ENCODE measurements at places on chromosomes 3 and 15.

GRCh38 chr15:41492597-41493204 lies 973 bp upstream of the ITPKA start:
- no peak for DNase-seq

- DNase-seq, result peak; percentile 3
Measured at GRCh38 chr3:63508305-63508704, 144.2 kb upstream of the SNTN start.

- peak; percentile 63 for DNase-seq
Measured at GRCh38 chr15:66714543-66714981, 12.5 kb downstream of the SMAD6 start.

- no peak for DNase-seq
Measured at GRCh38 chr15:22908830-22909229, 70.4 kb downstream of the NIPA2 start.

- DNase-seq, result no peak
Measured at GRCh38 chr15:42329992-42330391, 29.3 kb upstream of the CAPN3 start.

- no peak for DNase-seq
Measured at GRCh38 chr15:94033683-94034020, 197.7 kb upstream of the MCTP2 start.

DNA sequence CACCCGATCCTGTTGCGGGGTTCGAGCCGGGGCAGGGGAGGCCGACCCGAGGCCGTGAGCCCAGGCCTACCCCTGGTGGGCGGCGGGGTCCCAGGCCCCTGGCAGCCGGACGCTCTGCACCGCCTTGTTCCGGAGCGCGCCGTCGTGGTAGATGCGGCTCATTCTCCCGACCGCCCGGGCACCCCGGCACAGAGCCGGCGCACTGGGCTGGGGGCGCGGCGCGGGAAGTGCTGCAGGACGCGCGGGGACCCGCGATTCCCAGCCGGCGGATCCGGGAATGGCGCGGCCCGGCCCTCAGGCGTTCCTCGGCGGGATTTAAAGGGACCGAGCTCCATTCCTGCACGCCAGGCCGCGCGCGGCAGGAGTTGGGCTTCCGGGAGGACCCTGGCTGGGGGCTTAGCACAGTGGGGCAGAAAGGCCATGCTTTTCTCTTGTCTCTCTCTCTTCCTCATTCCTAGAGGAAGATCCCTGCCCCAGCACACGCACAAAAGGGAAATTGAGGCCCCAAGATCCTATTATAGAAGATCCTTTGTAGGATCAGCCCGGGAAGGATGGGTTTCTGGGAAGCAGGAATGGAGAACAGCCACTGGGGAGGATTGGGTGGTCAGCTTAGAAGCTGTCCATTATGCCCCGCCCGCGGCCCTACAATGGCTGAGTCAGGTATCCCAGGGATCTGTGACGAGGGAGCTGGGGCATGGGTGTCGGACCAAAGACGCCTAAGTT lies at the start of gene ARPIN:
TSS of gene ARPIN (minus strand) at position 279 of the 723 bp plus-strand sequence. CDS start at position 162, 117 bp downstream.
- DNase-seq, result peak; percentile 67

- DNase-seq, result peak; percentile 85
Measured at GRCh38 chr15:94070356-94071295, 160.7 kb upstream of the MCTP2 start.

DNA sequence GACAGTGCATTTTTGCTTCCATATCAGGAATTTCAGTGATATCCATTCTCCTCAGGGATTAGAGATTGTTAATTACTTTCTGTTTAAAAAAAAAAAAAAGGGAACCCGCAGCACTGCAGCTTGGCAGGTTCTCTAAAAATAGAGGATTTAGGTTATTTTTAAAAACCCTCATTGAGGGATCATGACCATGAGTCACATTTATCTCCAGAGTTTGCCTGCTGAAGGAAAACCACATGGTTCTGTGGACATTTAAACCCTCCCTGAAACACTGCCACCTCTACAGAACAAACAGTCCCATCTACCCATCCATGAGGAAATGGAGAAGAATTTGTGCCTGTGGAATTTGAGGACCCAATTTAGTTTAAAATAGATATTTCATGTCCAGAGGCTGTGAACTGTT lies 66.2 kb upstream of the UBE2E1 start:
- DNase-seq, result peak; percentile 84

GRCh38 chr15:85379403-85380131 lies 836 bp upstream of the AKAP13 start:
- no peak for DNase-seq

GRCh38 chr3:194130807-194131589 lies 5.0 kb upstream of the HES1 start:
- peak; percentile 39 for DNase-seq

DNA sequence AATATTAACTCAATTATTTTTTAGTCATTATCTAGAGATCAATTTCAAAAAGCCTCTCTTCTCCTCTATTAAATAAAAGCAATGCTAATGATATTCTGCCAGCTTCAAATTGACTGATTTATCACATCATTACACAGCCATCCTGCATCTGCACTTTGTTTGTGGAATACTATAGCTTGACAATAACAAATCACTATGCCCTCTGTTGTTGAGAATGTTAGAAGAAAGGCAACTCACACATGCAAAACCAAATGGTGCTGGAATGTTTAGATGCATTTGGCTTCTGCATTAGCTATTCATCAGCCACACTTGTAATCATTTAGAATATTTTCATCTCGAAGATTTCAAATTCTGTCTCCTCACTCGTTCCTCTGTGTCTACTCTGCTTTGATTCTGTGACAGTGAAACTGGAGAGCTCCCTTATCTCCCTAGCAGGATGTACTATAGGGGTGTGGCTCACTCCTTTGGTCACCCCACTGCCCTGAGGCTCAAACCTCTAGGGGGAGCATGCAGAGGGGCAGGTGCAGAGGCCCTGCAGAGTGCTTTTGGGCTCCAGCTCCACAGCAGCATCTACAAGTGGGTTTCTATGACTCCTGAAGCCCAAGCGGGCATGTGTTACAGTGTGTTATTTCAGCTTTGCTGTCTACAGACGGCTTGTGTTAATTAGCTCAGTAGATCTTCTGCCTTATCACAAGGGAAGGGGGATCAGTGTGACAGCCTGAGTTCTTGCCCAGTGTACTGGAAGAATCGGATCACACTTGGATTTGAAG lies 454.1 kb upstream of the BCHE start:
- DNase-seq, result no peak

DNA sequence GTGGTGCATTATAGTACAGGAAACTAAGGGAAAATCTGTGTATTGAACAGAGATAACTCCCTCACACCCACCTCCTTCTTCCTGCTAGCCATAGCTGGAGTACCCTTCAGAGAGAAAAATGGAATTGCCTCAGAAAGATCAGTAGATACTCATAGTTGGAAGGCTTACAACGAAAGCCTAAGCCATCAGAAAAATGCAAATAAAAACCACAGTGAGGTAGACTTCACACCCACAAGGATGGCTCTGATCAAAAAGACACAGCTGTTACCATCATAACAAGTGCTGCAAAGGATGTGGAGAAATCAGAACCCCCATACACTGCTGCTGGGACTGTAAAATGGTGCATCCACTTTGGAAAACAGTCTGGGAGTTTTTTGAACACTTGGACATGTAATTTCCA lies 7.4 kb upstream of the DLG1 start:
- DNase-seq, result peak; percentile 86

DNA sequence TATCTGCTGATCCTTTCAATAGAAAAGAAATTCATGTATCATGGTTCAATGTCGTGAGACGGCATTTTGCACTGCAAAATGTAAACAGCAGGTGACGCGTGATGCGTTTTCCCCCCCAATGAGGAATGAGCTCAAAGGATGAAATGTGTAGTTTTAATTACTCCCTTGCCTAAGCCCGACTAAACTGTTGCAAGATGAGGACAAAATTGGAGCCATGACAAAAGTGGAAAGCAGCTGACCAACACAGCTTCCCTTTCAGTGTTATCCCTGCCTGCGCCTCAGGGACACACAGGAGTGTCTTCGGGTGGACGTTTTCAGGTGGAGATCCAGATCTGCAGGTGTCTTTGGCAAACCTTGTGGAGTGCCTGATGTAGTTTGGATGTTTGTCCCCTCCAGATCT lies 92.0 kb downstream of the GABRG3 start:
- DNase-seq, result no peak

- no peak for DNase-seq
Measured at GRCh38 chr15:60235951-60236710, 161.7 kb downstream of the ANXA2 start.

DNA sequence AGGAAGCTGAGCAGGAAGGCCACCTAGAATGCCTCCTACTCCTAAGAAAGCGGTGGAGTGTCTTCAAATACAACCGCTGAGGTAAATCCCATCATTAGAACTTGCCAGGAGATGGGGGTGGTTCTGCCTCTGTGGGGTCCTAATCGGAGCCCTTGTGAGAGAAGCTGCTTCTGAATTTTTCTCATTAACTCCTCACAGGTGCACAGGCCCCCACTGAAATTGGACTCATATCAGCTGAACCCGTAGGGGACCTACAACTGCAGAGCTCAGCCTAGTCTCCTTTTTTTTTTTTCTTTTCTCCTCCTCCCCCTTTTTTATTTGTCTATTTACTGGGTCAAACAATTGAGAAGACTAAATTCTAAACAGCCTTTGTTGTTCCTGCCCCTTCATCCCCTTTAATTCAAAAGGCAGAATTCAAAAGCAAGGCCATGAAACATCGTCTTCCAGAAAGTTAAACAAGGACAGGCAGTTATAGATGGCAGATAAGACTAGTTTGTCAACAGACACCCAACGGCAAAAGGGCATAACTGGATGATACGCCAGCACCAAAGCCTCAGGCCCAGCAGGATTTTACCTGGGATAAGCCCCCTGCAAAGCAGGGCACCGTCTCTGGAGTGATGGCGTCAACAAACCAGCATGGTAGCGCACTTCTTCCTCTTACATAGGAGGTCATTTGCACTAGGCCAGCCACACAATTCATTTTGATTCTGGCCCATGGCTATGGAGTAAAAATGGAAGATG lies 213.7 kb upstream of the HES1 start:
- DNase-seq, result no peak

DNA sequence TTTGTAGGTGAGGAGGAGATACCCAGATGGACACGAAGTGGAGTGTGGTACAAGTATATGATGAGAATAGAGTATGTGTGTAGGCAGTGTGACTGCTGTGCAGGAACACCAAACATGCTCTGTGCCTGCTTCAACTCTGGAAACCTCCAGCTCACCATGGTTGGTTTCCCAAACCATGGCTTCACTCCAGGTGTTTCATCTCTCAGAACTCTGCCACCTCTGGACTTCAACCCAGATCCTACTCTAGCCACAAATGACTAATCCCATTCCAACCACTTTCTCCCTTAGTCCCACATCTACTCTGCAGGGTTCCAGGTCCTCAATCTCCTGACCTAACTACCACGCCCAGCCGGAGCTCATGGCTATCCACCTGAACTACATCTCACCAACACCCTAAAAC lies 102.1 kb downstream of the RYK start:
- DNase-seq, result no peak

DNA sequence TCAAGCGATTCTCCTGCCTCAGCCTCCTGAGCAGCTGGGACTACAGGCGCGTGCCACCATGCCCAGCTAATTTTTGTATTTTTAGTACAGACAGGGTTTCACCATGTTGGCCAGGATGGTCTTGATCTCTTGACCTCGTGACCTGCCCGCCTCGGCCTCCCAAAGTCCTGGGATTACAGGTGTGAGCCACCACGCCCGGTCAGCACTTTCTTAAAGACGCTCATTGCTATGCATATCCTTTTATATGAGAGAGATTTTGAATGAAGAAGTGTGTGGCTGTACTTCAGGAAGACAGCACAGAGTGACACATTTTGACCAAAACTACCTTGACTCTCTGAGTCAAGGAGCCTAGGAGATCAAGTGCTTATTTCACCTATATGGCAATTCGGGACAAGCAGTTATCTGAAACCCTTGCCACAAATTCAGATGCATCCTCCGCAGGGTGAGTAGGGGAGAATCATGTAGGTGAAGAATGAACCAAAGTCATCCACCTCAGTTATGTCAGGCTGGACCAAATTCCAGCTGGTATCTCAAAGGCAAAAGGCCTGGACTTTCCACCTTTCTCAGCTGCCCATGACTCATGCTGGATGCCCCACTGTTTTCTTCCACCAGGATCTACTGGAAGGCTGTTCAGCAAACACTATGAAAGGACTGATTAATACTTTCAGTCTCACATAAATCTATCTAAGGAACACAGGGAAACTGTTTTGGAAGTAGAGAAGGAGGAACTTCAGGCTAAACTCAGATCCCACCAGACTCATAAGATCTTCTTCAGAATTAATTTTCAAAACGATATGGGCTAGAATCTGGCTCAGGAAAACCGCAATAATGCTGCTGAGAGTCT lies 31.9 kb downstream of the SUSD5 start:
- peak; percentile 3 for DNase-seq

DNA sequence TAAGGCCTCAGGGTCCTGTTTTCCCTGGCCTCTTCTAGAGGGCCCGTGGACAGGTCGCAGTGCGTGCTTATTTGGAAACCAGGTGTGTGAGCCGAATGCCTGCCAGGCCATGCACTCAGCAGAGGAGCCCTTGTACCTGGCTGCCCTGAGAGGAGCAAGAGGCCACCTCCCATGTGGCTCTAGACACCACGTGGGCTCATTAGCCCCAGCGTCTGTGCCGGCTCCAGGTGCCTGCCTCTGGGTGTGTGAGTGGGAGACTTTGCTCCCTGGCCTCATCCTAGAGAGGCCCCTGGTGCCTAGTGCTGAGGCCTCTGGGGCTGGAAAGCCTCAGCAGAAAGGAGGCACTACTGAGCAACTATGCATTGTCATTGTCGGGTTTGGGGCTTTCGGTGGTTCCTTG lies 50.4 kb downstream of the KLF13 start:
- DNase-seq, result no peak

DNA sequence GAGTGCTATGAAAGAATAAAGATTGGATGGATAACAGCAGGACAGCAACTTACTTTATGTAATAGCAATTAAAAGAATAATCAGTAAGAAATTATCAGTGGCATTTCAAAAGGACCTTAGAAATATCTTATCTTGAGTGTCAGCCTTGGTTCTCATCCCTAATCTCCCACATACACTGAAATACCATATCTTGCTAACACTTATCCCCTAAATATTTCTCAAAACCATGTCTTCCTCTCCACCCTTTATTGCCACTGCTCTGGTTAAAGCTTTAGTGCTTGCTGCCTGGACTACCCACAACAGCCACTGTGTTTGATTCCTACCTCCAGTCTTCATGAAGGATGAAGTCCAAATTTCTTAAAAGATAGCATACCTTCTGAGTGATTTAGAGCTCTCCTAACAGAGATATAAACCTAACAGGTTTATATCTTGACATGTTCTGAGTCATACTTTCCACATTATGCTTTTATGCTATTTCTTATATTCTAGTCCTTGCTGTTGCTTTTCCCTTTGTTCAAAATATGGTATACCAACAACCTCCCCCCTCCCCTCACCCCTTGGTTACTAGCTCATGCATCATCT lies 202.8 kb downstream of the RSRC1 start:
- peak; percentile 2 for DNase-seq
